ENCODE measurements at places on chromosomes 12 and 14.
A peak's percentile ranks its signal among the peaks of the same experiment; 100 is the strongest.

DNA sequence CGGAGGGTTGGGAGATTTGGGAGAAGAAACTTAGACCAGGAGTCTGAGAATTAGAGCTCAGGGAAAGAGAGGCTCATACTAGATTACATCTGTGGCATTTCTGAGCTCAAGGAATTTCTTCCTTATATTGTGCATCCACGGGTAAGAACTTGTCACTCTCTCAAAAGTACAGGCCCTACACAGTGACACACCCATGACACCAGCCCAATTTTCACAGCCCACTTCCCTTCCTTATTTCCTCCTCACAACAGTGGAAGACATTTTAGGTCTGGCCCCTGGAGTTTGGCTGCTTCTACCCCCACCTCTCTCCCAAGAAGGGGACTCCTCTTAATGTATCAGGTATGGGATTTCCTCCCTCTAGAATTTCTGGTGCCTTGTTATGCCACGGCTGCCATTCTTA is 9.2 kb upstream of the ZNF385A start:
- DNase-seq: no peak

GRCh38 chr14:75120541-75121291 is 6.1 kb downstream of the NEK9 start:
- DNase-seq: no peak

DNA sequence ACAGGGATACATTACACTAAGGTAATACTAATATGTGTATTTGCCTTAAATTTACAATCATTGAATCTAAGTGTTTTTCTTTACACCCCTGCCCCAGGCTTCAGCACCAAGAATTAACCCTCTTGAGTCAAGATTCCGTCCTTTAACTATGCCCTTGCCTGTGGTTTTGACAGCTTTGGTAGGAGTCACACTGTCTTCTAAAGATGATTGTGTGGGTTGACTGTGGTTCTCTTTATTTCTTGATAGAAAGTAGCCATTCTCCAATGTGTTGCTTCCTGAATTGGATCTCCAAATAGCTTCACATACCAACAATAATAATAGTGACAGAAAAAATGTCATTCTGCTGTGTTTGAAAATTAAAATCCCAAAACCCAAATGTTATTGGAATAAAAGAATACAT is 3.6 kb downstream of the CLEC7A start:
- no peak for DNase-seq

DNA sequence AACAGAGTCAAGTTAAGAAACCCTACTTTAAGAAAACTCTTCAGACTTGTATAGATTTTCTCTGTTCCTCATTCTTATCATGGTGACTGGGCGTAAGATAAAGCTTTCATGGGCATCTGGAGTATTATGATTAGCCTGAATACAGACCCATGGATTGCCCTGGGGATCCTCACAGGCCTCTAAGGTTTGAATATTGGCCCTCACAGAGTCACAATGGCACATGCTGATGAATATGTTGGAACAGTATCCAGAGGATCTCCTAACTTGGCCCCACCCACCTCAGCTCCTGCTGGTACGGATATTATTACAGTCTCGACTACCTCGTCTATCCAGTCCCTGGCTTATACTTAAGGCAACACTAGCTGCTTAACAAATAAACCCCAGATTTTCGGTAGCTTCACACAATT is 8.1 kb downstream of the OSBPL8 start:
- DNase-seq: no peak

DNA sequence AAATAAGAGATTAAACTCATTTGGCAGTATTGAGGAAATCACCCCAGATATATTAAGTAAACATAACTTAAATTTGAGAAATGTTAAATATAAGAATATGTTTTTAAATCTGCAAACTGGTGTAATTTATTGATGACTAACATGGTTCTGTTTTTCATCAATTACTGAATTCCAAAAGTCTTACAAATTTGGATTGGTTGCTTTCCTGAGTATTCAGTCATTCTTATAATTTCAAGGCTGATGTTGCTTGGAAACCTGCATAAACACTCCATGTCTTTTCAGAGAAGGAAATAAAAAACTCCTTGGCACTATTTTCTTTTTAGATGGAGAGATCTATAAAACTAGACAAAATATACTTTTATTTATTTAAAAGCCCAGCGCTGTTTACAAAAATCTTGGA is 71.7 kb downstream of the NOVA1 start:
- DNase-seq: no peak

- no peak for DNase-seq
Observed at GRCh38 chr14:50676814-50677516, 8.9 kb upstream of the SAV1 start.

- DNase-seq: no peak
Observed at GRCh38 chr12:12460935-12461922, 101.4 kb downstream of the DUSP16 start.

- DNase-seq: no peak
Observed at GRCh38 chr14:89078021-89078795, 253.8 kb downstream of the TTC8 start.

GRCh38 chr14:90632451-90632850 is 183.8 kb downstream of the TTC7B start:
- DNase-seq: no peak

GRCh38 chr12:114313910-114314309 is 92.0 kb downstream of the TBX5 start:
- DNase-seq: no peak

- peak; percentile 89 for DNase-seq
Observed at GRCh38 chr14:50860478-50861086, 11.3 kb upstream of the ABHD12B start.

DNA sequence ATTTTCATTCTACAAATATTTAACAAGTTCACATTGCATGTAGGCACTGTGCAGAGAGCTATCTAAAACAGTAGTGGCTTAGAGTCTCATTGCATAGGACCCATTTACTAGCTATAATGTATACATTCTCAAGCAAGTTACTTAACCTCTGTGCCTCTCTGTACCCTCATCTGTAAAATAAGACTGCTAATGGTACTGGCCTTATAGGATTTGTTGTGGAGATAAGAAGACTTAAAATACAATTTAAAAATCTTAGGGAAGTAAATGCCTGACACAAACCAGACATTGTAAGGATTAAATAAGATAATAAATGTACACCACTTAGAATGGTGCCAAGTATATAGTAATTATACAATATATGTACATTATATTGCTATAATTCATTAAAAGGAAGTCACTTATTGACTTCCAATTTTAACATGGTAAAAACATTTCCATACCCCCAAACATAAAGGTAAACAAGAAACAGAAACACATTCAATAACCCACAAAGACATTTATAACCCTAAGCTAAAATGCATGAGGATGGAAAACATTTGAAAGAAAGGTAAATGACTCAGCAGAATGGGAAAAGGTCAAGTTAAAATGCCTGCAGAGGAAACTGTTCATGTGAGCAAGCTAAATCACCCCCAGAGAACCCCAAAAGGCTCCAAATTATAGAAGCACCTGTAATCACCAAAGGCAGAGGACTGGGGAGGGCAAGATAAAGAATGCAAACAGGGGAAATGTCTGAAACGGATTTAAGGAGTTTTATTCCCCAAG is 30.8 kb downstream of the RPS6KA5 start:
- DNase-seq: no peak

GRCh38 chr12:28065374-28065773 is 92.8 kb upstream of the PTHLH start:
- no peak for DNase-seq

DNA sequence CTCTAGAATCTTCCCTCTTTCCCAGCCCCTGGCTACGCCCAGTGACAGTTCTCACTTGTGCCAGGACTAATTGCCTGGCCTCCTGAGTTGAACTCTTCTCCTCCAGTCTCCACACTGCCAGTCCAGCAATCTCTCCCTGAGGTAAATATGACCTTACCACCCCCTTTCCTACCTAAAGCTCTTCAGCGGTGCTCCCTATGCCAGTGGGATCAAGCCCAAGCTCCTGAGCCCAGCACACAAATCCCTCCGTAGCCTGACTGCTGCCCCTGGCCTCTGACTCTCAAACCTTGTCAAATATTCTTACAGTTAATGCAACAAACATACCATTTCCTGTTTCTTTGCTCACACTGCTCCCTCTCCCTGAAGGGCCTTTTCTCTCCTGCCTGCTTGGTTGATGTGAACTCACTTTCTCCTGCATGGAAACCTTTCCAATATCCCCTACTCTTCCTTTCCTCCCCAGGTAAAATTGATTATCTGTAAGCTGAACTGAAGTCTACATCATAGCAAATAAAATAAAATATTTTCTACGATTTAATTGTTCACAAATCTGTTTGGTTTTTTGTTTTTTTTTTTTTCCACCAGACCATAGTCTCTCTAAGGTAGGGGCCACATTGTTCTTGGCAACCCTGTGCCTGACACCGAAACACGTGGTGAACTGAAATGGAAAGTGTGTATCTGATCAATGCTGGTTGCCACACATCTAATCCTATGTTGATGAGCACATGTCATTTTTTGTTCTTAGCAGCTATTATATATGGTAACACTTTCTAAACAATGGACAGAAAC is 147.5 kb downstream of the SLC38A6 start:
- DNase-seq: no peak

GRCh38 chr14:61033855-61034254 is 52.8 kb downstream of the SLC38A6 start:
- no peak for DNase-seq

- DNase-seq: no peak
Observed at GRCh38 chr12:58657190-58657589, 263.1 kb downstream of the LRIG3 start.

DNA sequence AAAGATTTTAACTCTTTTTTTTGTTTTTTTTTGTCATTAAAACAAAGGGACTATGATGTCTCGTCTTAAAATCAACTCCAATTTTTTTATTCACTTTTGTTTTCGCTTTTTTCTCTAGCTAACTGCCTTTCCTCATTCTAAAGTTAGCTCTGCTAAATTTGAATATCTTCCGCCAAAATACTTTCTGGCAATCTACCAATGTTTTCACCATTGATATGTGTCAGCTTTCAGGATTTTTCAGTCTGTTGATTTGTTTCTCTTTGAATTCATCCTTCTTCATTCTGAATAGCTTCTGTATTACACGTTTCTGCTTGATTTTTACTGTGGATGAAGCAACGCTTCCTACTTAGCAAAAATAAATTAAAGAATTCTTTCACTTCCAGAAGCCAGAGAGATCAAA is 38.7 kb upstream of the NOVA1 start:
- no peak for DNase-seq

DNA sequence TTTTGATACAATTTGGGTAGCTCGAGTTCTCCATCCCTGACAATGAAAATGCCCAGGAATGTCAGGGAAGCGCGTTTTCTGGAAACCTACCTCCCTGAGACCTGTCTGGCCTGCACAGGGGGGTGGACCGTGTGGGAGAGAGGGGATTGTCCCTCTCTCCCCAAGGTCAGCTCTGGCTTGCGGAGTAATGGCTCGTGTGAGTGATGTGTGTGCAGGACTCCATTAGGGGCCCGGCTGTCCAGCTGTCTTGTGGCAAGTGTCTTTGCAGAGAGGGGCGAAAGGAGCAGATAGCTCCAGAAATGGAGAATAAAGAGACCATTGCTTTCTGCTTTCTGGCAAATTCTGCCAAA is 215.3 kb downstream of the CHST11 start:
- no peak for DNase-seq

GRCh38 chr14:42606839-42607238 is 1000.2 kb downstream of the LRFN5 start:
- DNase-seq: no peak

- DNase-seq: no peak
Observed at GRCh38 chr12:65918021-65918420, 93.7 kb downstream of the HMGA2 start.

DNA sequence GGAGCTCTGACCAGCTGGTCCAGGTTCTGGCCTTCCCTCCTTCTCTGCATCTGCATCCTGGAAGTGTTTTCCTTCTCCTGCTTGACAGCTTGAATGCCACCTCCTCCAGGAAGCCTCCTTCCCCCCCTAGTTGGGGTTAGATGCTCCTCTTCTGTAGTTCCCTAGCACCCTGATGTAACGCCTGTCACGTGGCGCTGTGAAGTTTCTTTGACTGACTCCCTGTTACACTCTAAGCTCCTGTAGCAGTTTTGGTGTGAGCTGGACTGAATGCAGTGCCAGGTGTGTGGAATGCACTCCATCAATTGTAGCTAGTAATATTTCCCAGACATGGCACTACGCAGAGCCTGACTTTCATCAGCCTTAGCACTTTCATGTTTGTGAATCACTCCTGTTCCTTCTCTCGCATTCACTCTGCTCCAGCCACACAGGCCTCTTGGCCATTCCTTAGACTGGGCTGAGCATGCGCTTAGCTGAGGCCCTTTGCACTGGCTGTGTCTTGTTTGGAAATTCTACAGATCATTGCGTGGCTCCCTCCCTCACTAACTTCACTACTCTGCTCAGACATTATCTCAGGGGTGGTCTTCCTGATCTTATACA is 2.1 kb upstream of the FAIM2 start:
- DNase-seq: no peak

DNA sequence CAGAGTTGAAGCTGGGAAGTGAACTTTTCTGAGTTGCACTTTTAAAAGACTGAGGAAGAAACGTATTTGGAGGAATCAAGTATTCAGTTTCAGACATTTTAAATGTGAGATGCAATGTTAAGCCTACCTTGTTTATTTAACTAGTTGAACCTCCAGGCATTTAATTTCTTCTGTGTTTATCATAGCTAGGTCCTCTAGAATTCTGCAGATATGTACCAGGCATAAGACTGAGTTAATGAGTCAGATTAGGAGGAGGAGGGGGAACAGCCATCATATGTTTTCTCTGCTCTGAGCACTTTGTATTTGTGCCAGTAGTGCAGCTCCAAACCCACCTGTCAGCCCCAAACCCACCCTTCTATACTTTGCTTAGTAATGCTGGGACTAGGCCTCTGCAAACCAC is 16.4 kb upstream of the SAMD4A start:
- no peak for DNase-seq

- DNase-seq: no peak
Observed at GRCh38 chr12:104667139-104667538, 210.4 kb downstream of the CHST11 start.

GRCh38 chr14:102215071-102215470 is 75.4 kb downstream of the WDR20 start:
- DNase-seq: no peak

GRCh38 chr12:3055704-3056467 is 21.3 kb upstream of the TSPAN9 start:
- DNase-seq: no peak

GRCh38 chr14:95290871-95291431 is 28.8 kb downstream of the CLMN start:
- no peak for DNase-seq

DNA sequence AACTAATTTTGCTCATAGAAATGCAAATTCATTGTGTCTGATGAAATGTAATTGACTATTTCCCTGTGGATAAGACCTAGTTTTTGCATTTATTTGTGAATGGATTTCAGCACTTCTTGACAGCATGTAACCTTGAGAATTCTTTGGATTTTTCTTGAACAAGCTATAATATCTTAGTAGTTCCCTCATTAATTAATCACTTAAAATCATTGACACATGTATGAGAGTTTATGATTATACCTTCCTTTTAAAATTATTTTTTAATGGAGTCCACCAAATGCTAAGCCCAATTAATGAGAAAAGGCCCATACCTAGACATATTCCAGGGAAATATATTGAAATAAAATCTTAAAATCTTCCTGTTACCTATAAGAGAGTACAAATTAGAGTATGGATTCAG is 16.8 kb downstream of the GLIPR1L2 start:
- DNase-seq: no peak
